AG10803 (cell line): ENCODE measurements at places on chromosomes 13 and 19.

GRCh38 chr13:93328943-93329342 is 102.3 kb downstream of the GPC6 start:
- no peak for DNase-seq

DNA sequence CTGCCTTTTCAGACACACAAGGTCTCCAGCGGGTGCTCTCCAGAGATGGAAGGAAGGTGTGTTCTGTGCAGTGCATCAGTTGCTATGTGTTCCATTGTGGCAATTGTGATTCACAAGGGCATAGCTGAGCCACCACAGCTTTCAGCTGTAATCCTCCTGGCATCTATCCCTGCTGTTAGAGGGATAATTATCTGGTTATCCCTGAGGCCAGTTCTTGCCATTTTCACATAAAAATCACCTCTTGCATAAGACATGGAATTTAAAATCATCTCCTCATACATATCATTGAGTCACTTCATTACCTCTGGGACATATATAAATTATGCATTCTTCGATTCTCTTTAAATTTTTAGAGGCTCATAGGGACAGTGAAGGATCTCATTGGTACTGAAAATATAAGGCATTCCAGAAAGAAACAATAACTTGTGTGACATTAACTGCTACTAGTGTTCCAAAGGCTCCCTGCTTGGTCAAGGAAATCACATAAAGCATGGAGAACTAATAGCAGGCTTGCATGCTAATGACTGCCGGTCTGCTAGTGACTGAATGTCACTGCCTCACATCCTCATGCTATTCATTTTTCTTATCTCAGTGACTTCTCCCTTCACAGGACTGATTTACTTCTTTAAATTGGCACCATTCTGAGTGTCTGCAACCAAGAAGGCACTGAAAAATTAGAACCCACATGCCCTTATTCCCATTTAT is 214.0 kb downstream of the ENOX1 start:
- peak; percentile 85 for DNase-seq

- DNase-seq = no peak
These were observed 15.0 kb upstream of the VSTM2B start for GRCh38 chr19:29510701-29511265.

DNA sequence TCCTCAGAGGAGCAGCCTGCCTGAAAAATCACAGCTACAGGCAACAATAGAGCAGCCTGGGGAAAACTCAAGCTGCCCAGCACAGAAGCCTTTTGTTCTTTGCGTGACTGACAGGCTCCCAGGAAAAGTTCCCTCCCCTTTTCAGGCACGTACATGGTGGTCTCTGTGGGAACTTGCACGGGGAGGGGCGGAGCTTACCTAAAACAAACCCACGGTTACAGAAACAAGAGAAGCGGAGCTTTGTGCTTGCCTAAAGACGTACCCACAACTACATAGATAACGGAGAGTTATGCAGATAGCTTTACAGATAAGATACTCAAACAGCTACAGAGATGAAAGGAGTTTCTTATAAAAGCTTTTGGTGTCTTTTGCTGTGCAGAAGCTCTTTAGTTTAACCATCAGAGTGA is 11.4 kb downstream of the ETFB start:
- no peak for DNase-seq

DNA sequence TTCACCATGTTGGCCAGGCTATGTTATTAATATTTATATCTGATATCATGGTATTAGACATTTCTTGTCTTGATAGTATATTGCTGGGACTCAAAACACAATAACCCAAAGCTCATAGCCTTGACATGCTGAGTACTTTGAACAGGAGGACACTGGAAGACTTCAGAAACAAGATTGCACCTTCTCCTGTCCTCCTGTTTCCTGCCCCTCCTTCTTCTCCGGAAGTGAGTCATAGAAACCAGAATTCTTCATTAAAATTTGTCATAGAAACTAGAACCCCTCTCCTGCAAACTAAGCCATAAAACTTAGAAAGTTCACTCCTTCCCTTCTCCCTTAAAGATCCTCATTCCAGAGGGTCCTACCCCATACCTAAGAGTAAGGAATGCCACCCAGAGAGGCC is 400.2 kb downstream of the SLITRK5 start:
- no peak for DNase-seq
